Activated naive CD8-positive, alpha-beta T cell treated with anti-CD3 and anti-CD28 coated beads, Interleukin-2, amount 10 ng/mL, durations not matched to agents 7 days and 5 days (primary cell): ENCODE measurements at places on chromosomes 2 and 18. TPM values are rescaled to one million over a fixed set of nuclear protein-coding genes. Genes with fewer than 3 reads are reported as not detected.

GRCh38 chr2:168685600-168686451 is 116.6 kb upstream of the NOSTRIN start:
- H3K27me3 ChIP-seq, result no peaks in the 10 kb centered on the region
- H3K4me3 ChIP-seq, result no peak overlapping the region
- no peak overlapping the region for H3K27ac ChIP-seq
- no peaks in the 10 kb centered on the region for H3K36me3 ChIP-seq

DNA sequence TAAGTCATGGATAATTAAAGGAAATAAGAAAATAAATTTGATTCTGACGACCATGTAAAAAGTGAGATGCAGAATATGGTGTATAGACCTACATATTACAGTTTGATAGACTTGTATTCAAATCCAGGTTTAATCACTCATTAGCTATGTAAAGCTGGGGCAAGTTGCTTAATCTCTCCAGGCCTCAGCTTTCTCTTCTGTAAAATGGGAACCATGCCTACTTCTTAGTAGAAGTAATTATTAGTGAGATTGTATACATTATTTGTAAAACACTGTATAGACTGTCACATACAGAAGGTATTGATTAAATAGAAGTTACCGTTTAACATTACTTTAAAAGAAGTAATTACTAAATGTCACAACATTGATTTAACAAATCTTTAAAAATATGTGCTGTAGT is 392.2 kb downstream of the STK39 start:
- H3K4me3 ChIP-seq, result no peak overlapping the region
- H3K27ac ChIP-seq, result no peak overlapping the region
- no peaks in the 10 kb centered on the region for H3K36me3 ChIP-seq
- peaks cover 9% of the 10 kb centered on the region for H3K27me3 ChIP-seq

The OTOS gene
- total RNA-seq, result not detected

The CD8B gene
- total RNA-seq, result 483 TPM

The PCARE gene
- total RNA-seq, result not detected
